Naive thymus-derived CD8-positive, alpha-beta T cell (primary cell): ENCODE measurements at places on chromosomes 12 and 14.
A peak's percentile ranks its signal among the peaks of the same experiment; 100 is the strongest.

- H3K4me1 ChIP-seq: peaks cover 45% of the 10 kb centered on the region
- H3K27me3 ChIP-seq: no peaks in the 10 kb centered on the region
- peak overlapping the region; percentile 99 for H3K4me3 ChIP-seq
- DNase-seq: peak; percentile 51
- peaks cover 33% of the 10 kb centered on the region for H3K36me3 ChIP-seq
These were observed 2.0 kb upstream of the SETD1B start for GRCh38 chr12:121801595-121802484.

GRCh38 chr12:71474791-71475190, 35.2 kb downstream of the LGR5 start:
- H3K27me3 ChIP-seq: peaks cover 3% of the 10 kb centered on the region
- H3K4me1 ChIP-seq: no peaks in the 10 kb centered on the region
- no peaks in the 10 kb centered on the region for H3K36me3 ChIP-seq
- DNase-seq: no peak
- no peak overlapping the region for H3K4me3 ChIP-seq

GRCh38 chr12:49603721-49604120, 1.7 kb downstream of the FAM186B start:
- H3K36me3 ChIP-seq: no peaks in the 10 kb centered on the region
- peaks cover 1% of the 10 kb centered on the region for H3K27me3 ChIP-seq
- no peak for DNase-seq
- H3K27ac ChIP-seq: no peak overlapping the region
- H3K4me3 ChIP-seq: no peak overlapping the region
- peaks cover 15% of the 10 kb centered on the region for H3K4me1 ChIP-seq

GRCh38 chr12:111687255-111687654, 1.4 kb downstream of the ACAD10 start:
- no peak for DNase-seq
- H3K27ac ChIP-seq: peak overlapping the region; percentile 99
- peaks cover 17% of the 10 kb centered on the region for H3K36me3 ChIP-seq
- peaks cover 44% of the 10 kb centered on the region for H3K4me1 ChIP-seq

GRCh38 chr14:103846543-103847450, 578 bp downstream of the PPP1R13B start:
- peak; percentile 19 for DNase-seq
- H3K27me3 ChIP-seq: no peaks in the 10 kb centered on the region
- H3K27ac ChIP-seq: peak overlapping the region; percentile 97
- H3K4me3 ChIP-seq: peak overlapping the region; percentile 96
- H3K36me3 ChIP-seq: no peaks in the 10 kb centered on the region
